ENCODE measurements at places on chromosomes 7 and 10.

DNA sequence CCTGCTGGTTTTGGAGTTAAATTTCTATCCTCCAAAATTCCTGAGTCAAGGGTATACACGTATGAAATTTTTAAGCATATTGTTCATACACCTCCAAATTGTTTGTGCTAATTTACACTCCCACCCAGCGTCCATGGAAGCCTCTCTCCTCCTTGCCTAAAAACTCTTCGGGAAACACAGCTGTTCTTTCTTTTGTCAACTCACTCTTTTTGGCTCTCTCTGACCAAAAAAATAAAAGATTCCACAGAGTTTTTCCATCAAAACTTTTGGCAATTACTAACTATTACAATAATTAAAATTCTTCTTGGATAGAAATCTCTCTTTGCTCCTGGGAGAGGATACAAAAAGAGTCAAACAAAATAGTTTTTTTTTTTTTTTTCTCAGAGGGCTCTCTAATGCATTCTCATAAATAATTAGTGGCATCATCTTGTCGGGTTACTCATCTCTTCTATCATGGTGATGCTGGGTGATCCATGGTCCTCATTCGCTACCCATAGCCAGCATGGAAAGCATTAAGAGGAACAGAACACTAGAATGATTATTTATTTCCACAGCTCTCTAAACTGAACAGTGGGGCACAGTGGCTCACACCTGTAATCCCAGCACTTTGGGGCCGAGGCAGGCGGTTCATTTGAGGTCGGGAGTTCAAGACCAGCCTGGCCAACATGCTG is 310.7 kb downstream of the SFMBT2 start:
- DNase-seq, result no peak

DNA sequence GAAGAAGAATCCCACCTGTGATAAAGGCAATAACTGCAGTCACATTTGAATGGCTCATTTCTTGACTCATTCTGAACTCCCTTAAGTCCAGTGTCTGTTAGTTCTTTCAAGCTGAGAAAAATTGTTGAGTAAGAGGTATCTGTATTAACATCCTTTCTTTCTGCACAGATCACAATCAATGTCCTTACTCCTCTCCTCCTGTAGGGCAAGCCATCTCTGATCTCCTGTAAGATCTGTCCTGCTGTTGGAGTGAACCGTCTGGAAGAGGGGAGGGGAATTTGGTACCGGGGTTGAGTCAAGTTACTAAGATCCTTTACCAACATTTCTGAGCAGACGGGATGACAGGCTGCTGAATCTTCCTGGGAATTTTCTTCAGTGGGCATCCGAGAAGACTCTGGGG is 19.6 kb upstream of the RGS10 start:
- DNase-seq, result no peak

GRCh38 chr7:92987538-92987937 is 130.2 kb downstream of the SAMD9 start:
- DNase-seq, result no peak

DNA sequence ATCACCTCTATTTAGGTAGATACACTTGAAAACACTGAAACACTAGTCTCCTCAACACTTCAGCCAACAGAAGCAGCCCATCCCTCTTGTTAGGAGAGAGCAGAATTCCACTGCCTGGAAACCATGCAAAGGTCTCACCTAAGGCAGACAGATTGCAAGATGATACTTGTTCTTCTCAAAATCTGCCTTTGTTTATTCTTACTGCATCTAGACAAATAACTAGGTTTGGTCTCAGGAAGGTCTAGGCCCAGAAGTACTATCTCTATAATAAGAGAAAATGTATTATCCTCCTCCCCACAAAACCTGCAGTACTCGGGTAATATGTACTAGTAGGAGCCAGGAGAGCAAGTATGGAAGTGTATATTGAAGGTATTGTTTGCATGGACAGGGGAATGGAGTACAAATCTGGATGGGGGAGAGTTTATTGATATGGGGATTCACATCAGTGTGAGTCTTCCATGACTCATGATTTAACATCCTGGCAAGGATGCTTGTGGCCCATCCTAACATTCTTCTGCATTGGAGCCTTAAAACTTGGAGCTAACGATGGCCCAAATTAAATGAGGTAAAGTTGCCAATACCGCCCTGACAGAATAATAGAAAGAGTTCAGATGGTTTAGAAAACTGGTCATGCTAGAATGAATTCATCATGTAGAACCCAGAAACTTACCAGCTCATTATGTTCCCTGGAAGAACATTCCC is 109.2 kb downstream of the EPC1 start:
- DNase-seq, result no peak

- peak; percentile 45 for DNase-seq
Measured at GRCh38 chr7:100053215-100053614, 3.6 kb downstream of the ZSCAN21 start.

DNA sequence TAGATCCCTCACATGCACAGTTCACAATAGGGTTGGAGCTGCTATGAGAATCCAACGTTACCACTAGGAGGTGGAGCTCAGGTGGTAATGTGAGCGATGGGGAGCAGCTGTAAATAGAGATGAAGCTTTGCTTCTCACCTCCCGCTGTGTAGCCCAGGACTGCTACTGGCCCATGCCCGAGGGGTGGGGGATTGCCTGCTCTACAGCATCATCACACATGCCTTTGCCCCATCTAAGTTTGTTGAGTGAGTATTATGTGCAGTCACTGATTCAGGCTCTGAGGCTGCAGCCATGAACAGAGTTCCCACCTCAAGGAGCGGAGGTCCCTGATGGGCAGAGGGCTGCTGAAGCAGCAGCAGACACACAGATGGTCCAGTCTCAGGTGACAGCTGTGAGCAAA is 94.1 kb downstream of the CHST15 start:
- peak; percentile 22 for DNase-seq

DNA sequence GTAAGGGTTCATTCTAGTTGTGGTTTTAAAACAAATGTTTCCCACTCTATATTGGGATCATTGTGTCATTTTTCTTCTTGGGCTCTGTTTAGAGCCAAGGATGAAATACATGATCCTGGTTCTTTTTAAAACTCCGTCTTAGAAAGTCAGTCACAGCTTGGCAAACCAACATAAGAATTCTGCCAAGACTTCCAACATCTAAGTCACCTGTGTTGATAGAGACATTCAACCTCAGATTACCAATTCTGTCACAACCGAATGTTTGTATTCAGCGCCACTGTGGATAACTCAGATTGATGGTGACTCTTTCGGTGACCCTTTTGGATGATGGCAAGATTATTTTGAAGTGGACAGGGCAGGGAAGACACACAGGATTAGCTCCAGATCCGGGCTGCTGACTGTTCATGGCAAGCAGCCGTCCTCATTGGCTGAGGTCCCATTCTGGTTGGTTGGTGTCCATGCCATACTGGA is 255.4 kb downstream of the ARHGAP21 start:
- DNase-seq, result no peak

GRCh38 chr10:99615426-99615825 is 4.8 kb downstream of the SLC25A28 start:
- DNase-seq, result no peak

DNA sequence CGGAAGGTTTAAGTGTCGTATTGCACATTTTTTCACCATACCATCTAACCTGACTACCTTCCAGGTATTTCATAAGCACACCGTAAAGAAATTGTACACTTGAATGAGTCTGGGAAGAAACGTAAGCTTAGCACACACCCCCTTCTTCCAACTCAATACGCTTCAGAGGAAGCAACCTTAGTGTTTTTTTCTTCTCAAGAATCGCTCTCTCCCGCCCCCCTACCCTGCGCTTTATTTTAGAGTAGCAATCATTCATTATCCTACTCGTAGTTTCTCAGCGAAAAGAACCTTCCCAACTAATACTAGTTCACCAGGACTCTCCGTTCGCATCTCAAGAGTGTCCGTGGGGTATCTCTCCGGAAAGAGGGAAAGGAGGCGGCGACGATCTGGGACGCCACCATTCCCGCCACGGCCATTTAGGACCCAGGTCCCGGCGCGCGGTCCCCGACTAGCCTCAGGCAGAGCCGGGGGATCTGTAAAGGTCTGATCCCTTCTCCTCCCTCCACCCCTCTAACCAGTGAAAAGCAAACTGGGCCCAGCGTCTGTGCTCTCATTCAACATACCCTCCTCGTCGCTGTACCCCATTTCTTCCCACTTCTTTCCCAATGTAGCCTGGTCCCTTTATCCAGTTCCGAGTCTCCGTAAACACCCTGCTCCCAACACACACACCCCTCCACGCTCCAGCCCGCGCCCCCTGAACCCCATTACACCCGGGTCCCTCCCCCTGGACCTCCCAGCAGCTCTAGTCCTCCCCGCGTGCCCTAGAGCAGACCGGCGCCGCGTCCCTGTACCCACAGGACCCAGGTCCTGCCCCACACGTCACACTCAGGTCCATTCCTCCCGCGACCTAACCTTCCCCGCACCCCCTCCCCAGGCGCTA is 16.0 kb downstream of the MYOZ1 start:
- DNase-seq, result no peak

GRCh38 chr10:129193148-129193547 is 273.9 kb upstream of the MGMT start:
- DNase-seq, result peak; percentile 58

- no peak for DNase-seq
Measured at GRCh38 chr7:97187067-97187466, 69.6 kb downstream of the SDHAF3 start.

DNA sequence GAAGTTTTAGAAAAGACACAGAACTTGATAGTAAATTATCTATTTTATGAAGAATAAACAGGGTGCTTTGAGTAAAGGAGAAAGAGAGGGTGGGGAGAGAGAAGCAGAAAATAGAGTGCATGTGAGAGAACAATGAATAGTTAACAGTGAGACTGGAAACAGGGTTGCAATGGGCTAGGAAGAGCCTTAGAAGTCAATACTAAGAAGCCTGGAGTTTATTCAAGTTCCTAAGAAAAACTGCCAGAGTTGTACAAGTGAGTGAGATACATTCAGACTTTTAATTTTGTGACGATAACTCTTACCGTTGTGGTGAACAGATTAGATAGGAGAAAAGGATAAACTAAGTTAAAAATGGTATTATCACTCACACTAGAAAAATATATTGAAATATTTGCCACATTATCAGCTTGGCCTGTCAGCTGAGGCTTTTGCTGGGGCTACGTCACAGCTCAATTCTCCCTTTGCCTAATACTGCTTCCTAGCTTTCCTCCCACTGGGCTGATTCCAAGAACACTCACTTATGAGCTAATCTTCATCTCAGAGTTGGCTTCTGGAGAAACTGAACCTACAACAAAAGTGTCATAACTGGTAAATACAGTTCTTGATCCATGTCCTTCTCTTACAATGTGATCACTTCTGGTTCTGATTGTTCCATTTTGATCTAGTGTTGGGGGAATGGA is 92.7 kb downstream of the SEMA3D start:
- DNase-seq, result no peak

GRCh38 chr10:102669206-102670064 is 25.2 kb downstream of the TRIM8 start:
- no peak for DNase-seq

DNA sequence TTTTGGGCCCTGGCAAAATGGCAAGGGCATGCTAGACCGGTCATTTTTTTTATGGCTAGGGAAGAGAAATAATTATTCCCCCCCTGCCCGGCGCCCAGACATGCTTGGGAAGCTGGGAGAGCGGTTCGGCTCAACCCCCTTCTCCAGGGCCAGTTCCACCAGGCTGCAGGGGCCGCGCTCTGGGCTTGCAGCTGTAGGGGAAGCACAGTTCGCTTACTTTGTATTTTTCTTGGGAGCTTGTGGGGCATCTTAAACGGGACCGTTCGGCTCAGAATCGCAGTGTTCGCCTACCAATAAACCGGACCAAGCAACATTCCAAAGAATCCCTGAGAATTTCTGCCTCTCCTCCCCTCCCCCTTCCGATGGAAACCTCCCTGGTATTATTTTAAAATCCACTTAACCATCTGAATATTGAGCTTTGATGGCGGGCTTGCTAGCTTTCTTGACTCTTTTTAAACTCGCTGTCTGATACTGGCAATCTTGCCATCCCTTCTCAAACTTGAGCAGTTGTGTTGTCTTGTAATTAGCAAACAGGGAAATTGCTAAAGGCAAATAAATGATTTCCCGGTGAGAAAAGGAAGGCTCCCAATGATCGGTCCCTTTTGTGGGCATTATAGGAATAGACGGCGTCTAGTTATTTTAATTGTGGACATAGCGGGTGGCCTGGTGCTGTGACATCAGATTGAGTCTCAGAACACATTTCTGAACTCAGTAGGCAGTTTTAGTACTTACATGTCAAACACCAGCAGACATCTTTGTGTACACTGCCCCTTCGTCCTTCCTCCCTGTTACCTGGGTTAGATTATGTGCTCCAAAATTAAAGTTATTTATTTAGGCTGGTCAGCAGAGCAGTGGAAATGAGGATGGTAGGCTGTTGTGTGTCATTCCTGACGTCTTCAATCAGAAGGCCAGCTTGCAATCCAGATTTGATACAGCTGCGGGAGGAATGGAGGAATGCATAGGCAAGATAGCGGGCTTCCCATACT is 3.4 kb downstream of the TCF7L2 start:
- no peak for DNase-seq

DNA sequence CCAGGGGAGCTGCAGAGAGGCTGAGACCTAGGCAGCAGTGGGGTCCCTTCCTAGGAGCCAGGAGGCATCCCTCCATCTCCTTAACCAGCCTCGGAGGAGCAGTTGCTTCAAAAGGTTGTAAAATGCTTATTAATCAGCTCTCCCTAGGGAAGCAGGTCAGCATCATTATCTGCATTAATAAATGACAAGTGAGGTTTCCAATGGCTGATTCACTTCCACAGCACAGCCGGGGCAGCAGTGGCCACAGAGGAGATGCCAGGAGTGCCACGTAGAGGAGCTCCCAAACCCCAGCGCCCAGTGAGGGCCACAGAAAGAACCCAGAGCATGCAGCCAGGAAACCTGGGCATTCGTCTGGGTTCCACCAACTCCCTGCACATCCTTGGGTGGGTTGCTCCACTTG is 8.2 kb upstream of the NPFFR1 start:
- DNase-seq, result no peak

- DNase-seq, result no peak
Measured at GRCh38 chr7:75817116-75817515, 3.5 kb upstream of the CCL24 start.

- DNase-seq, result peak; percentile 65
Measured at GRCh38 chr10:75399461-75400162, 2.0 kb downstream of the ZNF503 start.

GRCh38 chr10:89887406-89887805 is 186.0 kb downstream of the KIF20B start:
- no peak for DNase-seq

DNA sequence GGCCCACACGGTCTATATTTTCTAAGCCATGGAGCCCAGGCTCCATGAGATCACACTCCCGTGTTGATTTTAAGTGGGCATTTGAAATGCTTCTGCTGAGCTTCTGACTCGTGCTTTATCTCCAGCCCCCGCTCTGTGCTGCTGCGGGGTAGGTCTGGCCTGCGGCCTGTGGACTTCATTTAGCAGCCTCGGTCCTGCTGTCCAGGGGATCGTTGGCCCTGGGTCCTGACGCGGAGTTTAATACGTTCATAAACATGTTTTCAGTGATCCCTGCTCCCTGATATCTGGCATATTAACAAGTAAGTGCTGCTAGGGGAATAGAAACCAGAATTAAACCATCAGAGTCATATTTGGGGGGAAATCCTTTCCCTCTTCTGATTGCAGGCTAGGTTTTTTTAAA is 540.3 kb upstream of the MGMT start:
- no peak for DNase-seq
